ENCODE measurements at places on chromosomes 2 and 18.

- no peak for DNase-seq
Measured at GRCh38 chr2:133421516-133422324, 146.5 kb downstream of the NCKAP5 start.

DNA sequence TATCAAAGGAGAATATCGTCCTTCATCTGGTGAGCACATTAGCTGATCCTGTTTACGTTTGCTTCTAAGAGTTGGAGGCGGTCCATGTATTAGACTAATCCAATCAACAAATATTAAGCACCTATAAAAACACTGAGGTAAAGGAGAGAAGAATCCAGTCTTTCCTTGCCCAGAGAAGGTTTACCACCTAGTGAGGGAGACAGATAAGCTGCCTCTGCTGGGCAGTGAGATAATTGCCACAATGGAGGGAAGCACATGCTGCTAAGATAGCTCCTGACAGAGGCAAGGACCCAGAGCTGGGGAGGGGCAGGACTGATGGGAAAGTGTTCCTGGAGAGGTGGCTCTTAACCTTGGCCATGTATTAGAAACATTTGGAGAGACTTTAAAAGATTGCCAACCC, 36.7 kb upstream of the ST8SIA5 start:
- DNase-seq, result no peak

GRCh38 chr18:25075783-25076182, 276.2 kb downstream of the ZNF521 start:
- no peak for DNase-seq

DNA sequence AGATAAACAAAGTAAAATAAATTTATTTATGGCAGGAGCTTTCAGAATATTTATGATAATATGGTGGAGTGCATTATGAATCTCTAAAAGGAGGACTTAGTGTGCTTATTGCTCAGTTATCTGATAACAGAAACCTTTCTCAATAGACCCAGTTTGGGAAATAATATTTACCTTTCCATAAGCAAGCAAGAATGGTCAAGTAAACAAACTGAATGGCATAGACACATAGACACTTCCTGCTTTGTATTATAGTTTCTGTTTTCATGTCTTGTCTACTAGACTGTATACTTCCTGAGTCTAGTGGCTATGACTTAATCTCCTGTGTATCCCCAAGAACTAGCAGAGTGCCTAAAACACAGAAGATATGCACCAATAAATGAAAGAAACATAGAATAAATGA, 87.8 kb downstream of the UPP2 start:
- no peak for DNase-seq

GRCh38 chr2:223725494-223725893, 111.9 kb downstream of the AP1S3 start:
- DNase-seq, result no peak

- no peak for DNase-seq
Measured at GRCh38 chr2:120904830-120905234, 169.2 kb downstream of the GLI2 start.

DNA sequence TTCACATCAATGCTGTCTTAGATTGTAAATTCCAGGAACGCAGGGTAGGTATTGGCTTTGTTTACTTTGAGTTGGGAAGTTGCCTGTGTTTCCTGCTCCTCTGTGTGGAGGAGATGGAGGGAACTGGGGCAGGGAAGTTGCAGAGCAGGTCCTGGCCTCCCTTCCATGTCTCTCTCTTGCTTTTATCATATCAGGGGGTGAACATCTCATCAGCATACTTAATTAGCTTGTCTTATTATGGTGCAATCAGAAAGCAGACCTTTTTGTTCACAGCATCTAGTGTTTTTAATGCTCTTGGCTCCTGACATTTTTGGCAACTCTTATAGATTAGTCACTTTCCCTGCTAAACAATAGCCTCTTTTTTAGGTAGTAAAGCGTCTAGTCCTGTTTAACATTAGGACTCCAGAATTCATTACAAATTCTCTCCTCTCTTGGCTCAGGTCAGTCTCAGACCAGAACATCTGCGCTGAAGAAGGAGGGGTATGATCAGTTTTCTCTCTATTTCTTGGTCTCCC, 11.5 kb upstream of the DIPK1C start:
- DNase-seq, result no peak

DNA sequence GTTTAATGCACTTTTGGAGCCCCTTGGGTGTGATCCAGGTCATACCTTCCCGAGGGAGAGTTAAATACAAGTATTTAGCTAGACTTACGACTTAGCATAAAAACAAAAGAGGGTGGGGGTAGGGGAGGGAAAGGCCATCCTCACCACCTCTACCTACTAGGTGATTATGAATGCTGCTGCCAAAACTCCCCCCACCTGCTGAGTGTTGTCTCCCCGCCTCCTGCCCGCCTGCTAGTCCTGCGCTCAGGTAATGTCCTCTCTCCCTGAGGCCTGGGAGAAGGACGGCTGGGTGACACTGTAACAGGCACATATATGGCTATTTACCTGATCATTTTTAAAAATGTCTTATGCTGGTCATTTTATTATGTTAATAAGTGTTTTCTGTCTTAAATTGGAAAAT, 3.0 kb upstream of the NCKAP5 start:
- no peak for DNase-seq

- DNase-seq, result no peak
Measured at GRCh38 chr18:32893915-32894314, 121.1 kb upstream of the KLHL14 start.

- no peak for DNase-seq
Measured at GRCh38 chr18:39666541-39666940, 2100.9 kb upstream of the CELF4 start.

DNA sequence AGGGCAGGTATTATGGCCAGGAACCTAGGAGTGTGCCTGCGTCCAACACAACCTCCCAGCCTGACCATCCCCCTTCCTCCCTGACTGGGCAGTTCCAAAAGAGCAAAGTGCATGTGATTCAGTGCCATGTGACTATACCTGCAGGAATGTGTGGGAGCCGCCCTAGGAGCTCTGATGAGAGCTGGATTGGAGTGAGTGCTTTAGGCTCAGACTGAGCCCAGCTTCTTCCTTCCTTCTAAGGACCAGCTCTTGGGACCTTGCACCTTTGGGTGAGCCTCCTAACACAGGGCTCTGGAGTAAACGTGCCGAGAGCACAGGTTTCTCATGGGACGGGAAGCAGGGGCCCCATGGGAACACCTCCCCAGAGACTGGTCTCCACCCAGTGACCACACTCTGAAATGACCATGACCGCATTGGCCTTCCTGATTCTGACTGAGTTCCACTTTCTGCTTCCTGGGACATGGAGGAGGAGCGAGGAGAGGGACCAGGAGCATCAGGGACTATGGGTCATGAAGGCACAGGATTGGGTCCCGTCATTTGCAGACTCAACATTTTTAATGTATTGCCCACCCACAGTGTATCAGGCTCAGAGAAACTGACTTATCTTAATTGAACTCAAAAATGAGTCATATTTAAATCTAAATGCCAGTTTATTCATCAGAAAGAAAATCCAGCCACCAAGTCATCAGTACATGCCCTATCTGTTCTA, 87.8 kb upstream of the BCL2L11 start:
- no peak for DNase-seq

DNA sequence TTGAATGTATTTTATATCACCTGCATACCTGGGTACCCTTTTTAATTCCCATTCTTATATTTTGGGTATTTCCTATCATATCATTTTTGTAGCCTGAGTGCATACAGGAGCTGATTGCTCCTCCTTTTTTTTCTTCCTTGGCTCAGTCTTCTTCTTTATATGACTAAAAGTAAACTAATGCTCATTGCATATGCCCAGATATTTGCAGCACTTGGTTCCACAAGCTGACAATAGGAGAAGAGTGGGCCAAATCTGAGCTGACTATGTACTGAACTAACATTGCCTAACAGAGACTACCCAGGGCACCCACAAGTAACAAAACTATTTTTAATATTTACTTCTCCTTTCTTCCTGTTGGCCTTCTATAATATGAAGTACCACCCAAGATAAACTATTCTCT, 131.7 kb upstream of the SPOPL start:
- DNase-seq, result no peak

DNA sequence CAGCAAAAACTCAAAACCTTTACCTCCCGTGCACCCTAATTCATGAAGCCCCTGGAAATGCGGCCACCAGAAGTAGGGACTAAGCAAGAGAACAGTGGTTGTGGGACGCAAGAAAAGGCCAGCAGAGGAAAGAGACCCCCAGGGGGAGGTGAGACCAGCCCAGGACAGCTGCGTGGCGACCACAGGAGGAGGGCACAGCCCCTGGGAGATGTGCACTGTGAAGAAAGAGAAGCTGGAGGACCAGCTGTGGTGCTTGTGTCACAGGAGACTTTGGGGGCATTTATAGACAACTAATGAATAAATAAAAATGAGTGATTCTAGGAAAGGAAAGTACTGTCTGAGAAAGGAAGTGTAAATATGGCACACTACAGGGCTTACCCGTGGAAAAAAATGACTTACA, 263.8 kb downstream of the EIPR1 start:
- no peak for DNase-seq

DNA sequence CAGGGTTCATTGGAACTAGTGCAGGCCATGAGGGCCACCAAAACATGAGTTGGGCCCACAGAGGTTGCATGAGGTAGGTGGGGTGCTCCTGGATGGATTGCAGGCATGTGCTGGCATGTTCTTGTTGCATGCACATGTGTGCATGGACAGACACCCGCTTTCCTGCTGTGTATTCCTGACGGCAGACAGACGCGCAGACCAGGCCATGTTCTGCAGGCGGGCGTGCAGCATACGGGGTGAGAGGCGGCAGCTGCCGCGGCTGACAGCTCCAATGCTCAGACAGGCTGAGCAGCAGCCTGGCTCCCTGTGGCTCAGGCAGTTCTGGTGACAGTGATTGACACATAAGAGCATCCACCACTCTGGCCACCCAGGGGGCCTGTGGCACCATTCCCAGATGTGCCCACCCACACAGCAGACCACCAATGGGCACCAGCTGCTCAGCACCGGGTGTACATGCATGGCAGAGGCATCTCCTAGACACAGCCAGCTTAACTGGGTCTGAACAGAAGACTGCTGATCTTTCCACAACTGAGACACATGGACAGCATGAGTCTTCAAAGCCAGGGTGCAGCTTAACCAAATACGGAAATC, 21.2 kb downstream of the HS1BP3 start:
- no peak for DNase-seq

DNA sequence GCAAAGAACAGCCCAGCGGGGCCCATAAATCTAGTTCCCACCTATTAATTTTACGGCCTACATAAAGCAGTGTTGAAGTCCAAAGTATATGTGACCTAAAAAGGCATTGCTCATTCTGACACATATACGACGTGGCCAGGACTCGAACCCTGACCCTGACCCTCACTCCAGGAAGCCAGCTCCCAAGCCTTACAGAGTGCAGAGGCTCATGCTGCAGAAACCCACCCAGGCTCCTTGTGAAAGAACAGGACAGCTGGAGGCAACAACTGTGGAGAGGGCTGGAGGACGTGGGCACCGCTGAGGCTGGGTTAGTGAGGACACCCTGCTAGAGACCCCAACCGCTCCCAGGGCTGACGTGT, 221.6 kb downstream of the CYP26B1 start:
- no peak for DNase-seq

GRCh38 chr2:189466656-189467055, 25.4 kb downstream of the WDR75 start:
- no peak for DNase-seq

- DNase-seq, result no peak
Measured at GRCh38 chr2:8389431-8390108, 292.3 kb upstream of the ID2 start.

- DNase-seq, result no peak
Measured at GRCh38 chr2:45652090-45653031, 886 bp downstream of the PRKCE start.

- DNase-seq, result no peak
Measured at GRCh38 chr2:151795646-151796240, 32.5 kb downstream of the ARL5A start.

- DNase-seq, result no peak
Measured at GRCh38 chr18:58391932-58392323, 237.0 kb downstream of the ALPK2 start.

DNA sequence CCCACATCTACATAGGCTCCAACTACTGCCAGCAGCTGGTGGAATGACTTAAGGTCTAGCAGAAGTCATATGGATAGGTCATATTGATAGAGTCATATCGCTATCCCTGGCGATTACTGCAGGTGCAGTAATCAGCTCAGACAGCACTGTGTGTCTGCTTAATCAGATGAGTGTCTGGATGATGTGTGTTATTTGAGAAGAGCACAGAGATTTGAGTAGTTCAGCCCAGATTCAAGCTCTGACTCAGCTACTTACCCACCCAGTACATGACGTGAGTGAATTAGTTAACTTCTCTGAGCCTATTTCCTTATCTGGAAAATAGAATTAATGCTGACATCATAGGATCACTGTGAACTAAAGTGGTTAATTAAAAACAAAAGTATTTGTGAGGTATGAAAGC, 78.9 kb downstream of the EHD3 start:
- no peak for DNase-seq

Measured in stimulated activated CD8-positive, alpha-beta memory T cell treated with anti-CD3 and anti-CD28 coated beads, Interleukin-7, amount 100 ng/mL, for 24 hours (primary cell).